ENCODE measurements at places on chromosomes 2 and 18.

DNA sequence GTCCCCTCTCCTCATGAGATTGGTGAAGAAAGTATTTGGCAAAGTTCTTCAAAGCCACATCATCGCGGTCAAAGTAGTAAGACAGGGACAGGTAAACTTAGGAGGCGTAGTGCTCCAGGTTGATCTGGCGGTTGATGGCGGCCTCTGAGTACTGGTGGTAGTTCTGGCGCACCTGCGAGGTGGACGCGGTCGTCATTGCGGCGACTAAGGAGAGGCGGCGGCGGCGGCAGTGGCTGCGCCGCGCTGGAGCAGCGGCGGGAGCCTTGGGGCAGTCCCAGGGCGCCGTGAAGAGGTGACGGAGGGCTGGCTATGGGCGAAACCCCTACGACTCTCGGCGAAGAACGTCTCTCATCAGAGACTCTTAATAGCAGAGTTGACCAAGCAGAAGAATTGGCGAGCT, 107.2 kb upstream of the UBE2E3 start:
- DNase-seq, result no peak

DNA sequence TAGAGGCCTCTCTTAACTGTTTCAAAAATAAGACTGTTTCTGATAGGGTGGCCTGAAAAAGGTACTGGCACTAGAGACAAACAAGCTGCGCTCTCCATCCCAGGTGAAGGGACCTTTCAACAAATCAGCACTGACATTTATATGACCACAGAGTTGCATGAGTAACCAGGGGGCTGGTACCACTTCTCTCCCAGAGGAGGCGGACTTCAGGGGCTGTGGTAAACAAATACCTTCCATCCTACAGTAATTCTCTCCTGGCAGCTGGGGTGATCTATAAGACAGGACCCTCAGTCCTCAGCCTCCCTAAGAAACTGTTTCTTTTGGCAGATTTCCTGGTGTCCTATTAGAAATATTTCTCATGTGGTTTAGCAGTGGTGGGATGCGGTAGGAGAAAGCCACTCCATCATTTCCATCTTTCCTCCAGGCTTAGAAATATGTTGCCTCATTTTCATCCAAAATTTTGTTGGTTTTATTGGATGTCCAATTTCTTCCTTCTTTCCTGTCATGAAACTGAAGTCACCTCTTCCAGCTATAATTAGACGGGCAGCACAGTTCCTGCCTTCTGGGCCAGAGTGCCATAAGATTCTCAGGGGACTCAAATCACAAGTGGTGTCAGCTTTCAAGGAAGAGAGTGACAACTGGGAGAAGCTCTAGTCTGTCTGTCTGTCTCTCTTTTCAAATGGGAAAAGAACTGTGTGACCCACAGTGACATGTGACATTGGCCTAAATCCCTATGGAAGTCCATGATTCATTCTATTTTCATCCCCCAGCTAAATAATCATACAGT, 96.4 kb downstream of the CYRIA start:
- DNase-seq, result no peak

DNA sequence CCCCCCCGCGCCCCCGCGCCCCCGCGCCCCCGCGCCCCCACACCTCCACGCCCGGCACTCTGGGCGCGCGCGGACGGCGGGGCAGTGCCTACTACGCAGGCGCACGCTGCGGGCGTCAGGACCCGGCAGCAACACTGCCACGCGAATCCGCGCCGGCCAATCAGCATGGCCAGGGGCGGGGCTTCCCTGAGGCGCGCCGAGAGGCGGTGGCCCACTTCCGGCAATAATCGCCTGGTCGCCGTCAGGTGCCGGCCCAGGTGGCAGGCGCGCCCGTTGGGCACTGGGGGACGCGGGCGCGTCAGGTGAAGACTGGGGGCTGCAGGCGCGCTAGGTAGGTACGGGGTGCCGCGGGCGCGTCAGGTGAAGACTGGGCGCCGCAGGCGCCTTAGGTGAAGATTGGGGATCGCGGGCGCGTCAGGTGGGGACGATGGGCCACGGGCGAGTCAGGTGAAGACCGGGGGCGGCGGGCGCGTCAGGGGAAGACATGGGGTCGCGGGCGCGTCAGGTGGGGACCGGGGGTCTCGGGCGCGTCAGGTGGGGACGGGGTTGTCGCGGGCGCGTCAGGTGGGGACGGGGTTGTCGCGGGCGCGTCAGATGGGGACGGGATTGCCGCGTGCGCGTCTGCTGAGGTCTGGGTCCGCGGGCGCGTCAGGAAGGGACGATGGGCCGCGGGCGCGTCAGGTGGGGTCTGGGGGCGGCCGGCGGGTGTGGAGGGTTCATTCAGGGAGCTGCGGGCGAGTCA, 219.1 kb downstream of the RTP5 start:
- DNase-seq, result peak; percentile 90

DNA sequence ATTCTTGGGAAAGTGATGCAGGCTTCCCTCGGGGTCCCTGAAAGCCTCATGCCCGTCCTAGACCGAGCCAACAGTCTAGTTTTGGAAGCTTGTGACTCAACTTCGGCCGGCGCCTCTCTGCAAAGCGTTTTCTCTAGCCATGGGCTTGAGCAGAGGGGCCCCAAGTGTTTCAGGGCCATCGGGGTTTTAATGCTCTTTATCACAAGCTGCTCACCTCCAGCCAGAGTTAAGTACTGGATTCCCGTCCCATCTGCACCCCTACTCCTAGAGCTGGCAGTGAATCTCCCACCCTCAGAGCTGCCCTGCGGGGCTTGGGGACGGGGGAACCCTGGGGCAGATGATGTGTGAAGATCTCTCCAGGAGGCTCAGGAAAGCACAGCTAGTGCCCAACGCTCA, 7.3 kb downstream of the RAX start:
- no peak for DNase-seq

DNA sequence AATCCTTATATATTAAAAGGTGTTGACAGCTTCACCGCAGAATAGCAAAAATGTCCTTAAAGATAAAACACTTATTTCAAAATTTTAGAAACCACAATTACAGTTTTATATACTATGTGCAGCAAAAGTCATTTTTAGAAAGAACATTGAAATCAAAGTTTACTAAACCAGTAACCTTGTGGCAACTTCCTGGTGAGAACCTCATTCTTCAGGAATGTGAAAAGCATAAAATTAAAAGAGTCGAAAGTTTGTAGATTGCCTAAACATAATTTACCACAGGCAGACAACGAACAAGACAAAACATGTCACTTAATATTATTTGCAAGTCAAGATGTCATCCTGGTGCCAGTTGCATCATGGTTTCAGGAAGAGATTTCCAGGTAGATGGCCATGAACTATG, 108.3 kb upstream of the NRP2 start:
- DNase-seq, result no peak

GRCh38 chr18:41265047-41265446, 690.0 kb upstream of the PIK3C3 start:
- no peak for DNase-seq

DNA sequence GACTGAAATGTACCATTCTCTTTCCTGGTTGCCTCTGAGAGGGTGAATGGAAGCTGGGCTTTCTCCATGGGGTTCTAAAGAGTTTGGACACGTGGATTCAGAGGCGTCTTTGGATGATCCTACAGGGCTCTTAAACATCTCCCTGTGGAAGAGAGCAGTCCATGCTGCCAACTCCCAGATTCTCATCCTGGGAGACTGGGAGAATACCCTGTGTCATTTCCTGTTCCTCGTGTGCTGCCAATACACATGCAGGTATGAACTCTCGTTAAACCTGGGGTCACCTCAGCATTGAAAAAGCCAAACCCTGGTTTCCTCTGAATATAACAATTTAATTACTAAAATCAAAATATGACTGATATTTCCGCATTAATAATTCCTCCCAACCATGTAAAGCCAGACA, 73.3 kb upstream of the NT5C1B start:
- DNase-seq, result no peak

GRCh38 chr18:23191232-23191631, 55.9 kb downstream of the CABLES1 start:
- no peak for DNase-seq

DNA sequence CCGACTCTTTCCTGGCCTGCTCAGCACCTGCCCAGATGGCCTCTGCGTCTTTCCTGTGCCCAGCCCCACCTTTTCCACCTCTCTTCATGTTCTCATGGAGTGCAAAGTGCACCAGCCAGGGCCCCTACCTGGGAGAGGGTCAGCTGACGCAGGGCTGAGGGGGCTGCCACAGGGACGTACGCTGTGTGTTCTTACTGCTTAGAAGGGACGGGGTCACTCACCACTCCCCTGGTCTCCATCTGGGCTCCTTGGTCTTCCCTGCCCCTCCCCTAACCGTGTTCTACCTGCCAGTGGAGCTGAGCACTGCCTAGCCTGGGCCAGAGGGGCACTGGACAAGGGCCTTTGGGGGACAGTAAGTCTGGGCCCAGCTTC, 8.6 kb downstream of the ERFE start:
- DNase-seq, result no peak

DNA sequence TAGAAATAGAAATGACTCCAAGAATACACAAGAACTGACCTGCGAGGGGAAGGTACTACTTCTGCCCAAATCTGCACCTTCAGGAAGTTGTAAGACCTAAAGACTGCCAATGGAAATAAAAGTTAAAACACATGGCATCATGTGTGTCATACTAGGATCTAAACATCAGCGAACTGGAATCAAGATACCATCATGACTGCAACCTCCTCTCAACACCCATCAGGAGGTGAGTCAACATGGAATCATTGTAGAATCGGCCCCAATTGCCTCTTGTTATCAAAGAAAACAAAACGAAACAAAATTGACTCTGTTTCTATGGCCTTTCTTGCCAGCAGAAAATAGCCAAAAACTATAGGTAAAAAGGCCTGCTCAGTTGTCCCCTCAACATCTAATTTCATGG, 15.1 kb downstream of the RDH14 start:
- no peak for DNase-seq

All from stimulated activated CD8-positive, alpha-beta memory T cell treated with anti-CD3 and anti-CD28 coated beads, Interleukin-2, amount 100 ng/mL, for 48 hours (primary cell).